ENCODE measurements at places on chromosomes 4 and X. TPM values are rescaled to one million over a fixed set of nuclear protein-coding genes. Genes with fewer than 3 reads are reported as not detected.

Gene FABP2
- not detected for total RNA-seq

Gene TCEAL3
- 5.8 TPM for total RNA-seq

Gene SPRY1
- 105 TPM for total RNA-seq

Gene DGKK
- total RNA-seq: 0.10 TPM

Gene GLRA3
- total RNA-seq: not detected

Gene GPRASP2
- 48.4 TPM for total RNA-seq

Gene VEGFD
- 12.3 TPM for total RNA-seq

Gene CPZ
- total RNA-seq: 6.8 TPM

Gene IL9R
- not detected for total RNA-seq

Gene OTC
- not detected for total RNA-seq

Gene GPRASP3
- total RNA-seq: 9.3 TPM

Gene VCX3A
- total RNA-seq: not detected

Gene CYTL1
- 4.6 TPM for total RNA-seq

Gene CCDC160
- 3.0 TPM for total RNA-seq

Gene ASB12
- 5.7 TPM for total RNA-seq

Gene YY2
- total RNA-seq: 0.92 TPM

Gene SEPTIN6
- total RNA-seq: 17.8 TPM

Gene FGG
- not detected for total RNA-seq

Gene PPP2R3B
- total RNA-seq: 101 TPM

Gene TRIM60
- total RNA-seq: not detected

Gene CDKL5
- total RNA-seq: 9.3 TPM

Gene ITGB1BP2
- 80.2 TPM for total RNA-seq

Gene SCD5
- total RNA-seq: 15.1 TPM

Gene CFI
- 11.8 TPM for total RNA-seq

Gene PGAM4
- not detected for total RNA-seq

Gene POLN
- total RNA-seq: 7.6 TPM

Gene STPG2
- 0.31 TPM for total RNA-seq

Gene HGFAC
- total RNA-seq: not detected

Gene BEX2
- total RNA-seq: 35.9 TPM

Gene EMCN
- total RNA-seq: 25.1 TPM

Gene RIPPLY1
- total RNA-seq: not detected

Gene CLCN5
- total RNA-seq: 96.9 TPM

Gene ALB
- not detected for total RNA-seq

Gene S100G
- not detected for total RNA-seq

Gene PLS3
- total RNA-seq: 133 TPM

Gene PPP1R2C
- total RNA-seq: not detected

Gene MAGEB17
- not detected for total RNA-seq

Gene PI4K2B
- total RNA-seq: 19.6 TPM

Gene MYOZ2
- 170 TPM for total RNA-seq

All from tongue (tissue), 3 donors.